HS-5 (cell line): ENCODE measurements at places on chromosomes 5 and 9.

DNA sequence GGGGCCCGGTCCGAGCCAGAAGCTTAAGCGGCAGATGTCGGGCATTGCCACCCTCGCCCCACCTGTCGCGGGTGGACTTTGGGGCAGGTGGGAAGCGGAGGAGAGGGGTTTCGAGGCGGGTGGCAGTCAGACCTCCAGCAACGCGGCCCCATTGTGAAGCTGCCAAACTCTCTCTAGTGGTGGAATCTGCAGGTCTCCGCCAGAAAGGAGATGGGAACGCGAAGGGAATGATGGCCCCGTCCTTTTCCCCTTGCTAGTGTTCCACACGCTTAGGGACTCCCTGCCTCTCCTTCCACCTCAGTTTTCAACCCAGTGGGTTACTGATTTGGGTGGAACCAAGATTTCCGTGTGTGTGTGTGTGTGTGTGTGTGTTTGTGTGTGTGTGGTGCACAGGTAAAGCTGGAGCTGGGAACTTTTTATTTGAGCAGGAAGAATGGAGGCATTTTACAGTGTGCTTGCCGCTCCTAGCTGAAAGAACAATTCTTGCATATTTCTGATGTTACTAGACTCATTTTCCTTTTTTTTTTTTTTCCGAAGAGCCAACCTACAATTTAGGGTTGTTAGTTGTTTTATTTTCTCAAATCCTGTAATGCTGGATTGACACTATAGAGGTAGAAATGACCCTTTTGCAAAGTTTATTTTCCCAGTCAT lies 1.3 kb downstream of the MACIR start:
- no peak for DNase-seq

- no peak for DNase-seq
Measured at GRCh38 chr5:33034777-33035176, 323.7 kb downstream of the NPR3 start.

GRCh38 chr9:71781391-71781790 lies 13.1 kb upstream of the CEMIP2 start:
- no peak for DNase-seq

GRCh38 chr9:21904371-21904770 lies 89.8 kb downstream of the CDKN2A start:
- peak; percentile 20 for DNase-seq

- no peak for DNase-seq
Measured at GRCh38 chr5:72621576-72621975, 114.4 kb upstream of the ZNF366 start.

- DNase-seq: no peak
Measured at GRCh38 chr9:22088717-22089061, 79.6 kb upstream of the CDKN2B start.

DNA sequence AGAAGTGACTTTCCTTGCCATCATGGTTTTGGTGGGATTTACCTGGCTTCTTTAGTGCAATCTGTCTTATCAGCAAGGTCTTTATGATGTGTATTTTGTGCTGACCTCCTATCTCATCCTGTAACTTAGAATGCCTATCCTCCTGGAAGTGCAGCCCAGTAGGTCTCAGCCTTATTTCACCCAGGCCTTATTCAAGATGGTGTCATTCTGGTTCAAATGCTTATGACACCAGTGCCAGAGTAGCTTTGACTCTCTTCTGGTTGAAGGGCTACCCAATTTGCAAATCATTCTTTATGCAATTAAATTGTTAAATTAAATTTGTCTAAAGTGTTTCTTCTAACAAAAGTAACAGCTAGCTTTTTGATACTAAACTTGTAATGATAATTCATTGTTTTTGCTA lies 58.8 kb upstream of the PRDM9 start:
- no peak for DNase-seq

DNA sequence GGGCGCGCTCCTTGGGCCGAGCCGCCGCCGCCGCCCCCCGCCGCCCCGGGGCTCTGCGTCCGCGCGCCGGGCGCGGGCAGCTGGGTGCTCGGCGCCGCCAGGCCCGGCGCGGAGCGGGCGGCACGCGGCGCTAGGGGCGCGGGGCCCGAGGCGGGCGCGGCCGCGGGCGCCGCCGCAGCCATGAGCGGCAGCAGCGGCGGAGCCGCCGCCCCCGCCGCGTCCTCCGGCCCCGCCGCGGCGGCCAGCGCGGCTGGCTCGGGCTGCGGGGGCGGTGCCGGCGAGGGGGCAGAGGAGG lies 351 bp downstream of the TRIO start:
- DNase-seq: no peak

- DNase-seq: no peak
Measured at GRCh38 chr5:154141745-154142221, 48.8 kb upstream of the GALNT10 start.

DNA sequence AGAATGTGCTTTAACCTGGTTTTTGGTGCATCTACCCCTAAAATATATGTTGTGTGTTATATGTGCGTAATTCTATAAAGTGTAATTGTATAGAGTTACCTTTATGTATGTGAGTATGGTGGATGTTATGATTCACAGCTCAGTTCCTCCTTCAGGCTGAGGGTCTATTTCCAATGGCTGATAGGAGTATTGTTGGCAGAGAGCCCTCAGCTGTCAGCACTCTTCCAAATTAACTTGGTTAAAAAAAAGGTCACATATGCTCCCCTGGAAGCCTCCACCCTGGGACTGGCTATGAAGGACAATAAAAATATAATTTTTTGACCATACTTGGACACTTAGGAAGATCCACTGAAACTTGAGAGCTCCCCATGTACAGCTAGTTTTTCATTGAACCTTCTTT lies 250.4 kb upstream of the CDH12 start:
- DNase-seq: no peak

- peak; percentile 46 for DNase-seq
Measured at GRCh38 chr5:67246108-67246507, 49.5 kb upstream of the CD180 start.

DNA sequence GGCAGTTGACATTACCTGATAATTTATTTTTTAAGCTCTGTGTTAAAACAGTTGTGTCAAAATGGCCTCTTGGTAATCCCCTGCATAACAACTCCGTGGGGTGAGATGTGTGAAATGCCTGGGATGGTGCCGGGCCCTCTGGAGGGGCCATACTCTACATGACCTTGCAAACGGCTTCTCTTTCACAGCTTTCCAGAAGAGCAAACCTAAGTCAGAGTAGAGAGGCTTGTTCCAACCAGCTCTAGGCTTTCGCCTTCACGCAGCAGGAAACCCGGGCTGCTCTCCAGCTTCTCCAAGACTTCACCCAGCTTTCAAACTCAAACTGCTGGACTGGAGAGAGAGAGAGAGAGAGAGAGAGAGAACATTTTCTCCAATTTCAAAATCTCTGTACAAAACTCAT lies 120.1 kb downstream of the SNX18 start:
- DNase-seq: no peak

DNA sequence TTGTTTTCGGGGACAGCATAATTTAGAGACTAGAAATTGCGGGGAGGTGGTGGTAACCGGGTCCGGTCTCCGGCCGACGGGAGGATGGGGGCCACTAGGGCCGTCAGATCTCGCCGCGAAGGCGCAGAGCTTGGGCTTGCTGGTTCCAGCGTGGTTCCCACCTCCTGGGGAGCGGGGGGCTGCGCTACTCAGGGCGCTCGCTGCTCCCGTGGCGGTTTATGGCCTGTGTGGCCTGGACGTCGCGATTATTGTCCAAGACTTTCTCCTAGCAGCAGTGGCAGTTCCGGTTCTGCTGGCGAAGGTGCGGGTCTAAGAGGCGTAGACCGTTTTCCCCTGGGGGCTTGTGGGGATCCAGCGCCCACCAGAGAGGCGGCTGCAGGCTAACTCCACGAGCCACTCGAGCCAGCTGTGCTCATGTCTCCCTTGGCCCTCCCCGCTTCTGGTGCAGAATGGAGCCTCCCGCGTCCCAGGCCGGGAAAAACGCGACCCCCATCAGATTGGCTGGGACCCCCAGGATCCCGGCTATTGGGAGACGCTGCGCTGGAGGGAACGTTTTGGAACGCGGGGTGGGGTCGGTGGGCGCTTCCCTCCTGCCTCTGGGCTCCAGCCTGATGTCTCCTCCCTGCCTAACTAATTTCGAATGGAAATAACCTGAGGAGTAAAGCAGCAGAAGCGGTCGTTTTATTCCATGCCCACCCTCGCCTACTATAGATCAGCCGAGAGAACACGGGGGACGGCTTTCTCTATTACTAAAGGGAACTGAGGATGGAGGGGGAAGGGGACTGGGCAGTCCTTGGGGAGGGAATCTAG lies 87.1 kb downstream of the ENTREP1 start:
- DNase-seq: no peak
